D341Med (cell line): ENCODE measurements at places on chromosomes 2 and 18.

DNA sequence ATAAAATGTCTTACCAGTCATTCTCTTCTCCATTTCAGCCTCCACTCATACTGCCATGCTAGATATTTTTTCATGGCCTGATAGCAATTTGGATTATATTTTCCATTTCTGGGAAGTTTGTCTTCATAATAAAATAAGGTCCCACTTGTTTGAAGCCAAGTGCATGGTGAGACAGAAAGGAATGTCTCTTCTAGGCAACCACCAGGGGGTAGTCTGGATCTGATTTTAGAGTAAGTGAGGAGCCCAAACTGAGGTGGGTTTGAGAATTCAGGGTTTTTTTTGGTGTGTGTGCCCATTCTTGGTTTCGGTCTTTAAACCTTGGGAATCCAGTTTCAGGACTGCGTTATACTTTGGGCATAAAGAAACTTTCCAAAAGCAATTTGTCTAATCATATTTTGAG lies 315.5 kb downstream of the RPRM start:
- peak; percentile 58 for DNase-seq

DNA sequence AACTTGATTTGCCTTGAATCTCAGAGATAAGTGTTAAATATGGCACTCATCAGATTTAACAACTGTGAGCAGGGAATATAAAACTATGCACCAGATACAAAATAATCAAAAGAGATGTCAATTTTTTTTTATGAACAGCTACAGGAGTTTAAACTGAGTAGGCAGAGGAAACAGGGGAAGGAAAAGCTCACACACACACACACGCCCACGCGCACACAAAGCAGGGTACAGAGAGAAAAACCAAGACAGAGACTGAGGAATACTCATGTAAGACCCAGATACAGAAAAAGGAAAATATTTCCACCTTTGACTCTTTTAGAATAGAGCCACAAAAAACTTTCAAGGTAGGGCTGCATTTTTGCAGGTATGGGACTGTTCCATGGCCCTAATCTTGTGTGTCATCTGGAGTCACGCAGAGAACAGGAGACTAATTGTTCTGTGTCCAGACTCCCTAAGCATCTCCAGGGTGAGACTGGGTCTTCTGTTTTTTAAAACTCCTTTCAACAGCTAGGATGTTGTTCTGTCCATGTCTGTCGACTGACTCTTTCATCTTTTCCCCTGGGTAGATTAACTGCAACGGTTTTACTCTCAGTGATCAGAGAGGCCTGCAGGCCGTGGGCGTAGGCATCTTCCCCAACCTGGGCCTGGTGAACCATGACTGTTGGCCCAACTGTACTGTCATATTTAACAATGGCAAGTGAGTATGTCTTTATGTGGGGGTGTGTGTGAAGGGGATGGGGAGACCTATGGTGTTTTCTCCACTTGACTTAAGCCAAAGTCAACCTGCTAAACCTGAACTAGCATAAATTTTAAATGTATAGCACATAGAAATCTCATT lies 23.0 kb downstream of the SMYD1 start:
- DNase-seq = no peak

- peak; percentile 34 for DNase-seq
Measured at GRCh38 chr2:105399207-105399861, 483 bp upstream of the FHL2 start.

- DNase-seq = no peak
Measured at GRCh38 chr2:28117104-28117596, 226.6 kb downstream of the BABAM2 start.

DNA sequence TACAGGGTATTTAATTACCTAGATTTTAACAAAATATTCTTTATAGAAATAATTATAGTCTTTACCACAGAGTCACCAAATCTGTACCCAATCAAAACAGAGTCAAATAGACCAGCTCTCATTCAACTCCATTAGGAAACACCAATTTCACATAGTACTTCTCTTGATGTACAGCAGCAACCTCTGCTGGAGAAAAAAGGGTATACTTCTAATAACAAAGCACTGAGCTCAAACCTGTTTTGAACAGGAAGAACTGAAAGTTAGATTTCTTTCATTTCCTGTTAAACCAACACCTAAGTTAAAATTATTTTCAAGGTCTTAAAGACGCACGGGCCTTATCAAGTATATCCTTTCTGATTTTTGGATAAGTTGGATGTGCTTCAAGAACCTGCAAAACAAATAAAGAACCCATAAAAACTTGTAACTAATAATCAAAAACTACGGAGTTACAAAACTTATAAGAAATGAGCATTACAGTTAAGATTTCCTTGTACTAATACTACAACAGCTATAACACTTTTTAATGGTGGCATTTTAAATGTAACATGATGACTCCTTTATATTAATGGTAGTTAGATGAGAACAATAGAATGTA lies 79.0 kb downstream of the TTC21B start:
- peak; percentile 39 for DNase-seq

DNA sequence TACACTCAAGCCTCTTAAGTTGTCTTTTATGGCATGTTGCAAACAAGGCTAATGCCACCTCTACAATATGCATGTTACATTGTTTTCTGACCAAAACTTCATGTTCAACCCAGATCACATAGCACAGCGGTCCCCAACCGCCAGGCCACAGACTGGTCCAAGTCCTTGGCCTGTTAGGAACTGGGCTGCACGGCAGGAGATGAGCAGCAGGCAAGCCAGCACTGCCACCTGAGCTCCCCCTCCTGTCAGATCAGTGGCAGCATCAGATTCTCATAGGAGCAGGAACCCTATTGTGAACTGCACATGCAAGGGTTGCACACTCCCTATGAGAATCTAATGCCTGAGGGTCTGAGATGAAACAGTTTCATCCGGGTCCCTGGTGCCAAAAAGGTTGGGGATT lies 324.8 kb upstream of the CHAC2 start:
- no peak for DNase-seq

DNA sequence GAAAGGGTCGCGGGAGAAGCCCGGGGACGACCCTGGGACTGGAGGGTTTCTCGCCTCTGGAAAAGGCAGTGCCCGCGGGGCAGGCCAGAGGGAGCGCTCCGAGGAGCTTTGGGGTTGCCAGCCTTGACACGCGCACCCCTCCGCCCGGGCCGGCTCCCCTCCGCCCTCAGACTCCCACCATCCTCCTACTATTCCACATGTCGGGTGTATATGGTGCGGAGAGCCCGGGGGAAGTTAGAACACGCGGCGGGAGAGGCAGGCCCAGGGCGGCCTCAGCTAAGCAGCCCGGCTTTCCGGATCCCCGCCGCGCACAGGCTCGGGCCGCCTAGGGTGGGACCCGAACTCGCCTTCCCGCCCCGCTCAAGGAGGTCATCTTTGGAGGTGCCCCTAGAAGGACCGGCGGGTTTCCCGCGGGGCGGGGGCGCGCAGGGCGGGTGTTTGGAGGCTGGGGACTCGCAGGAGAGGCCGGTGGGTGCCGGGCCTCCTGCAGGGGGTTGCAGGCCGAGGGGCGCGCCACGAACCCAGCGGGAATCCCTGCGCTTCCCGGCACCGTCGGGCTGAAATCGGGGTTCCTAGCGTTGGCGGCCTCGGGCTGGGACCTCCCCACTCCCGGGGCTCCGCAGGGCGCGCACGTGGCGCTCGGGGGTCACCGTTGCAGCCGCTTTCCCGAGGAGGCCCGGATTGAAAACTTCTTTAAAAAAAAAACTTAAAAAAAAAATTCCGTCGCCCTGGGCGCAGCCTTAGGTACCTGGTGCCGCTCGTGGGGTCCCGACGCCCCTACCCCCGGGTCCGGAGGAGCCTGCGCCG lies 3.7 kb downstream of the NFATC1 start:
- DNase-seq = no peak

DNA sequence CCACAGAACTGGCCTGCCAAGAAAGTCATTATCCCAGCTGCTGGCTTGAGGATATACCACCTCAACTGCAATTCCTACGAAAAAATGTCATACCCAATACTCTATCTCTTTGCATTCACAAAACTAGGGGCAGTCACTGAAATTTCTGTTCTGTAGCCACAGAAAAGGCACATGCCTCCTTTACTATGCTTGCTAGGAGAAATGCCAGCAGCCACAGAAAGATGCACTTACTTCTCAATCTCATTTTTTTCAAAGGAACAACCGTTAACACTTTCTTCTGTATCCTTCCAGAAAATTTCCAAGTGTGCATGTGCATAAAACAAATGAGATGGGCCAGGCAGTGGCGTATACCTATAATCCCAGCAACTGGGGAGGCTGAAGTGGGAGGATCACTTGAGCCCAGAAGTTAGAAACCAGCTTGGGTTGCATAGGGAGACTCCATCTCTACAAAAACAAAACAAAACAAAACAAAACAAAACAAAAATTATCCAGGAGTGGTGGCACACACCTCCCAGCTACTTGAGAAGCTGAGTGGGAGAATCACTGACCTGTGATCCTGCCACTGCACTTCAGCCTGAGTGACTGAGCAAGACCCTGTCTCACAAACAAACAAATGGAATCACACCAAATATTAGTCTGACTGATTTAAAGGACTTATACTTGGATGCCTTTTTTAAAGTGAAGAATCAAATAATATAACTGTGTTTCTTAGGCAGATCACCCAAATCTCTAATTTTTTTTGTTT lies 22.4 kb upstream of the PUM2 start:
- DNase-seq = no peak

GRCh38 chr2:140200764-140201163 lies 1420.6 kb upstream of the NXPH2 start:
- DNase-seq = no peak

DNA sequence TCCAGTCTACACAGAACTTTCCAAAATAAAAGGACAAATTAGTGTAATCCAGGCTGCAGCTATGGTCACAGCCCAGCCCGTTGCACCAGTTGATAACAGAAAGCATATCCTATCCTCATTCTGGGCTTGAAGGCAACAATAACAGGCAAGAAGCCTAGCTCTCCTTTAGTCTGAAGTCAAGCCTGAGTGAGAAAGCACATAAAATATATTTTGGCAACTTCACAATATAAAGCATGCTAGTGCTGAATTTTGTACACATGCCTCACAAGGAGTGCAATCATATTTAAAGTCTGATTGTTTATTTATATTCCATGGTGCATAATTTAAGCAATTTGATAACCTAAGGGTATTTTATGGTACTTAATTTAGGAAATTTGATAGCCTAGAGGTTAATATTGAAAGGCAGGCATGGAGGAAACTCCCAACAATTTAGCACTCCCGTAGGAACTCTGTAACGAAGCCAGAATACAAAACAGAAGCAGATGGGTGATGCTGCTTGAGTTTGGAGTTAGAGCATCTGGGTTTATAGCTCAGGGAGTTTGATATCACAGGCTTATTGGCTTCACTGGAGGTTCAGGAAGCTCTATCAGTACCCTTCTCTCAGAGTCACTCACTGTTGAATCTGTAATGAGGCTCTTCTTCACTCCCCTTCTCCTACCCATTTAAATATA lies 1199.1 kb upstream of the GYPC start:
- no peak for DNase-seq

DNA sequence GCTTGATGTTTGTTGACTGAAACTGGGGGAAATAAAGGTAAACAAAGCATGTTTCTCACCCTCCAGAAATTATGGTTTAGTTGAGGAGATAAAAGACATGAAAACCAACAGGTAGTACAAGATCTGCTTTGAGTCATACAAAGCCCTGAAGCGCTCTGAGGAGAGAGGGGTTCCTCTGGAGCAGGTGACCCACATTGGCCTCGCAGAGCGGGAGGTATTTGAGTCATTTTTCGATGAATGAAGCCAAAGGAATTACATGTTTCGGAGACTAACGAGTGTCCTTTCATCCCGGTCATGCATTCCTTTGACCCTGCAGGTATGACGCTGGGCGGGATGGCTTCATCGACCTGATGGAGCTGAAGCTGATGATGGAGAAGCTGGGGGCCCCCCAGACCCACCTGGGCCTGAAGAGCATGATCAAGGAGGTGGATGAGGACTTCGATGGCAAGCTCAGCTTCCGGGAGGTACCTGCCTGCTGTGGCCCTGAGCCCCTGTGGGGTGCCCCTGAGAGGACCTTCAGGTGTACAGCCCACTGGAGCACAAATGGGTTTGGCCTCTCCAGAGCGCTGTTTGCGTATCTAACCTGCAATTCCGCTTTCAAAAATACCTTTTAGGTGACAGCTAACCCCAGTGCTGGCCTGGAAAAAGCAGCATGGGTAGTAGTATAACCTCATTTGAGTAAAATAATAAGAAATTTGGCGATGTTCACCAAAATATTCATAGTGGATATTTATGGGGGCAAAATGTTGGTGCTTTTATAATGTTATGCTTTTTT lies 29.3 kb downstream of the EFHD1 start:
- DNase-seq = no peak

DNA sequence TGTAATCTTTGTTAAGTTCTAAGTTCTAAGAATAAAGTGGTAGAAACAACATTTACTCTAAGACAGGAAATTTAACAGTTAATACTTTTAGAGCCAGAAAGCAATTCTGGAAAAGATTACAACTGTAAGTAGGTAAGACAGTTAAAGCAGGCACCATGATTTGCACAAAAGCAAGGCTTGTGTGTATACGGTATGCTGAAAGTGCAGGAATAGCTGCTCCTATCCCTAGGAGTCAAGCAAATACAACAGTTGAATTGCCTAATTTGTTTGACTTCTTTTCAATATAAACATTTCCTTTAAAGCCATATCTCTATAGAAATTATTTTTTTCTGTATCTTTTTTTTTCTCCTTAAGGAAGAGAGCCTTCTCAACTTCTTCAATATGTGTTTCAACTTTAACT lies 116.4 kb downstream of the KCNJ3 start:
- DNase-seq = no peak

GRCh38 chr2:96727431-96727830 lies 12.4 kb downstream of the LMAN2L start:
- DNase-seq = no peak

GRCh38 chr2:102345329-102345920 lies 10.2 kb upstream of the IL18R1 start:
- DNase-seq = no peak

DNA sequence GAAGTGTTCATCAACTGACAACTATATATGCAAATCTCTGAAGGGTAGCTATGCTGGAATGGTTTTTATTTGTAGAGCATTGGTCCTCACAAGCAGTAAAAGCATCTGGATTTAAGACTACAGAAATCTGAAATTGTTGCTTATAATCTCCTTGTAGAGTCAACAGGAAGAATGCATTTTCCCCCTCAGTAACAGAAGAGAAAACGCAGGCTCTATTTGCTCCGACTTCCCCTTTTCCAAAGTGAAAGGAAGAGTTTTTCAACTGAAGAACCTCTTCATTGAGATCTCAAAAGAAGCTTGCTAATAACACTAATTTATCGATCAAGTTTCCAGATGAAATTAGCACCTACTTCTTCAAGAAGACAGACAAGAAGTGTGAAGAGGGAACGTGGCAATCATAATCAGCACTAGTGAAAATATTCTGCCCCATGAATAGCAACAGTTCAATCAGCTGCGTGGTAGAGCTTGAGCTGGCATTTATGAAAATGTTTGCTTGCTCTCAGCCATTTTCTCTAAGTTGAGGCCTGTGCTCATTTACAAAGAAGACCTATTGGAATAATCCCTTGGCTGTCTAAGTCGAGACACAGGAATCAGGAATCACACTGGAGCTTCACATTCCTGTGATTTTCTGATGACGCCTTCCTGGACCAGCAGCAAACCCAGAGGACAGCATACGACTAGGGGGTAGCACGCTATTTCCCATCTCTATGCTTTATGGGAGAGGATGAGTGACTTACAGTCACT lies 43.7 kb downstream of the TGIF1 start:
- no peak for DNase-seq
